ENCODE measurements at places on chromosomes 2 and 18. TPM values are rescaled to one million over a fixed set of nuclear protein-coding genes. Genes with fewer than 3 reads are reported as not detected.

- no peak for DNase-seq
Observed at GRCh38 chr2:11904029-11904428, 157.6 kb downstream of the LPIN1 start.

DNA sequence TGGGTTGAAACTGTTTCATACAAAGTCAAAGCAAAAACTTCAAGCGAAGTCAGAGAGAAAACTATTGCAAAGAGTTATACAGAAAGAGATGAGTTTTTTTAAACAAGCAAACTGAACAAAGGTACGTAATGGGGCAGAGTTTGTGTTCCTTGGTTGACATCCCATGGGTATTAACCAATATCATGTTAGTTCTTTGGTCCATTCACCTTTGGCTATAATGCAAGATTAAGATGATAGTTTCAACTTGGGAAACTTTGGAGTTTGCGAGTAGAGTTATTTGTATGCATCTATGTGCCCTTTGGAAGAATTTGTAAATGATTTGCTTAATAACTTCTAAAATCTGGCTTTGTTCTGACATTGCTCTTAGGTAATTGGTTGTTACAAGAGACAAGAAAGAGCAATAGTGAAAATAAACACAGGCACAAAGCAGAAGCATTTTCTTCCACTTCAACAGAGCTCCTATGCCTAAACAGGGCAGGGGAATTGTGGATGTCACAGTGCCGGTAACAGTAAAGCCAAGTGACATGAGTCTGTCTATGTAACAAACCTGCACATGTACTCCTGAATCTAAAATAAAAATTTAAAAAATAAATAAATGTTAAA lies 936.1 kb downstream of the SUCLG1 start:
- no peak for DNase-seq

DNA sequence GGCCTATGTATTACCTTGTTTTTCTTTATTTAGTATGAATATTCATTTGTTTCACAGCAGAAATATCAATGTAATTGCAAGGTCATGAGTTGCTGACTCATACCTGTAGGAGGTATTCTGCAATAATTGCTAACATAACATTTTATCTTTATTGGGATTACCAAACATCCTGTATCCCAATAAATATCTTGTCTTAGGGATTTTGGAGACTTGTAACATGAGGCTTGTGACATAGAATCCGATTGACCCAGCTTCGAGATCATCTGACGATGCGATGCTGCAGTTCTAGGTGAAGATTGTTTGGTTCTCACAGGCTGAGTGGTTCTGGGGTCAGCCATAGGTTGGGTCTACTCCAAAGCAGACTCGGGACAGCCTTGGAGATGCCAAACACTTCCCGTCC lies 133.4 kb upstream of the RND3 start:
- no peak for DNase-seq

PLA2R1 gene
- total RNA-seq = 1.3 TPM

ITGA4 gene
- 3.4 TPM for total RNA-seq

VIL1 gene
- total RNA-seq = 15.3 TPM

DNA sequence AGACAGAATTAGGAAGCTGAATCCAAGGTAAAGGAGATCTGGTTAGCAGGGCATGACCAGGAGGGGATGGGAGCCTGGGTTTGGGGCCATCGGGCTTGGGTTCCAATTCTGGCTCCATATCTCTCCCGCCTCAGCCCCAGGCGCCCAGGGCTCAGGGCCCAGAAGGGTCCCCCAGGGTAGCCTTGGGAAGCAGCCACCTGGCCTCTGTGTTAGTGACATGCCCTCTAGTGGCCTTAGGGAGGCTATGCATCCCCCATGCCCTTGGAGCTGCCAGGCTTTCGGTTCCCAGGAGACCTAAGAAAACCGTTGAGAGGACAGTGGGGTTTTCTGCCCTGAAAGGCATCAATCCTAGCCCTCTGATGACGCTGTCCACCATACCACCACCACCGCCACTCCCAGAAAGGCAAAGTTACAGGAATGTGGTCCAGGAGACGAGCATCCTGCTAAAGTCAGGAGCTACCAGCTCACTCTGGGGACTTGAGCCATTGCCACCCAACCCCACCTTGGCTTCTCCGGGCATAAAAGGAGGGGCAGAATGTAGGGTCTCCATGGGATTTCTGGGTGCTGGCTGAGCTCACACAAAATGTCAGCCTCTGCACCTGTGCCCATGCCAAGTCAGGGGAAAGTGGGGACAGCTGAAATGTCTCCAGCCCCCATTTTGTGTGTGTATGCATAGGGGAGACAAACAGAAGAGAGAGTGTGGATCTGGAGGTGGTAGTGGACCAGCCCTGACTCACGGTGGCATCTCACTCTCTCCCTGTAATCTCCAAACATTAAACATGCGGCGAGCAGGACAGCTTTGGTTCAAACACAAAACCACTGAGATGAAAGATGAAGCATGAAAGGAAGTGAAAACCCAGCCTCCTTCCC lies 56.5 kb downstream of the EMX1 start:
- peak; percentile 71 for DNase-seq

G6PC2 gene
- 35.3 TPM for total RNA-seq

DNA sequence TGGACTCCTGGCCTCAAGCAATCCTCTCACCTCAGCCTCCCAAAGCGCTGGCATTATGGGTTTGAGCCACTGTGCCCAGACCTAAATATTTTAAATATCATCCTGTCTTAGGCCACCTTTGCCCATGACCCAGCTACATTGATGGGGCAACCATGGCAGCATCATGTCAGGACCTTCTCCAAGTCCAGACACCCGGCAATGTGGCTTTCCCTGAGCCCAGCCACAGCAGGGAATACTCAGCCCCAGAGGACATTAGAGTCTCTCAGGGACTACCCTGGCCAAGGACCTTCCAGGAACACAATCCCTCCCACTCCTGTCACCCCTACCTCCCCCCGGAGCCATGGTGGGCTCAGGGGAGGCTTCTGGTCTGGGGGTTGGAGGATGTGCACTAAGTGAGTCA lies 72.8 kb downstream of the SMAD7 start:
- no peak for DNase-seq

ARHGAP15 gene
- total RNA-seq = 1.3 TPM

DNA sequence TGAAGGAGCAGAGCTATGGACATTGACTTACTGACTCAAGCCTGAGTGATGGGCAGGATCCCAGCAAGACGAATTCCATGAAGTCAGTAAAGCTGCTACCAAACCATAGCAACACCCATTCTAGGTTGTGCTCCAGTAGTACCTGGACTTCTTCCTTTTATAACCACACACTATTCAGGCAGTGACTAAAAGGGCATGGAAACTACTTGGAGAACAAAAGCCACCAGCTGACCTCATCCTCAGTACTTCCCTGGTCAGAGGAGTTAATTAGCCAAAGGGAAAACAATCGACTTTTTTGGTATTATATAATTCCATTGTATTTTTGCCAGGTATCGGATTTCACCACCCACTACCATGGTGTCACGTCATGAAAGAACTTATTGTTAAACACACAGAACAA lies 237.1 kb downstream of the TTC32 start:
- DNase-seq = no peak

SCN7A gene
- 8.6 TPM for total RNA-seq

DNA sequence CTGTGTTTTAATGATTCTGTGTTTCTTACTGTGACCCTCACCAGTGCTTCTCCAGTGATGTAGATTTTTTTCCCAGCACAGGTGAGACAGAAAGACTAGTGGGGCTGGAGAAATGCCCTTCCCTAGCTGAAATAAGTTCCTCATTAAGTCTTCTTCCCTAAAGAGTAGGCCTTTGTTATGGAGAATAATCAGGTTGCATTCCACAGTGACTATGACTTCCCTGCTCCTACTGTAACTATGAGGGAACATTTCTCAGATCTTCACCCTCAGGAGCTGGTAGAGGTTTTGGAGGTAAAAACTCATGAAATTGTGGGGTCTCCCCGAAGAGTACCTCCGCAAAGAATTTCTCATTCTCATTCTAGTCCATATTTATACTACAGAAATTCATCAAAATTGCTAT lies 286.2 kb downstream of the GRB14 start:
- no peak for DNase-seq

DNA sequence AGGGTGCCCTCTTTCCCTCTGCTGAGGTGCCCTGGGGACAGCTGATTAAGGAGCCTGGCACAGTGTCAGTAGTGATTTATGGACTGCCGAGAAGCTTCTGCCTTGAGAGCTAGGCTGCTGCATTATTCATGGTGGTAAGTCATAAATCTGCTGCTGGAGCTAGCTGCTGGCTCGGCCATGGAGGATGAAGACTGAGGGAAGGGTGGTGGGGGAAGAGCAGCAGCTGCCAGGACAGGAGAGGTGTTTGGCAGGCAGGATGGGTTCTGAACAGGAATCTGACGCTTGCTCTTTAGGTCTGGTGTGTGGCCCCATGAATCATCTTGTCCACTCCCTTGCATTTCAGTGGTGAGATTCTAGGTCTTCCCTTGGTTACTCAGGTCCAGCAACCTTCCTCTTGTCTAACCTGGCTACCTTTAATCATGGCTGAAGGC lies 296.3 kb downstream of the DYSF start:
- DNase-seq = no peak

STEAP3 gene
- 18.9 TPM for total RNA-seq

- DNase-seq = no peak
Observed at GRCh38 chr2:146721486-146721885, 1123.3 kb upstream of the ACVR2A start.

DNA sequence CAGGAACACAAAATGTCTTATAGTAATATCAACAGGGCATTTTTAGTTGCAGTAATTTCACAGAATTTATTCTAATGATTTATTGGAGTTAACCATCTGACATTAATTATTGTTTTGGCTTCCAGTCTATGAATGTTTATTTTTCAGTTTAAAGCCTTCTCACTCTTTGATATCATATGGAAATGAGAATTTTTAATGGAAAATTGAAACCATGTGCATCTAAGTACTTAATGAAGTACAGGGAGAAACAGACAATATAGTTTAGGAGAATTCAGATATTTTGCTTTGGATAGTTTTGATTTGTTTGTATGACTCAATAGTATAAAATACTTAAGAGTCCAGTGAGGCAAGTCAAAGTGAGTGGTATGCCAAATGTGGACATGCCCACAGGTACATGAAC lies 126.1 kb downstream of the OLA1 start:
- DNase-seq = no peak

UGT1A7 gene
- not detected for total RNA-seq

DNA sequence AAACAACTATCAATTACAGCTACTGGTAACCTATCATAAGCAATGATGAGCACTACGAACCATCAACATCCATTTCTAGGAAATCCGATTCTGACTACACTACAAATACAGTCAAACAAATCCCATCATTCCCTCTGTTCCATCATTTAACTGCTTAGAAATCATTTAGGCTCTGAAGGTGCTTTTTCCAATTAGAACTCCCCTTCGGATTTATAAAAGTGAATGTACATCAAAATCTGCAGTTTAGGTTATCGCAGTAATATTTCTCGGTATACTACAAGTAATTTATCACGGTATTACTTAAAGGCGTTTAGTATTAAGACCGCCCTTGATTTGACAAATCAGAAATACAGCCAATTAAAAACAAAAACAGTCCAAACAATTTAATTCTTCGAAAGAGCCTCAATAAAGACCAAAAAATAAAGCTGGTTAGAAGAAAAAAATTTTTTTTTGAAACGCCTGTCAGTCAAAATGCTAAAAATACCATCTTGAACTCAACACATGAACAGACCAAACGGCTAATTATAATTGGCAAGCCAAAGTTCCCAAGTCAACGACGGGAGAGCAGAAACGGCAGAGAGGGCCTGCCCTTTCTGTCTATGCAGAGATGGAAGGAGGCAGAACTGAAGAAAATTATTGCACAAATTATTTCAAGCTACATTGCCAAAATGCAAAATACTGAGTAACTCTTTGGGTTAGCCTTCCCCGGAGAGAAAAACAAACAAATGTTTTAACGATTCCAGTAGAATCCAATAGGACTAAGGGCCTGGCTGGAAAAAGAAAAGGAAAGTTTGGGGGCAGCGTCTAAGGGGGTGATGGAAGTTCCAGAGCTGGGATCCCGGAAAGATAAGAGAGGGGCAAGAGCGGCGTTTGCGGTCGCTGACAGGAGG lies 1.2 kb downstream of the VPS54 start:
- peak; percentile 38 for DNase-seq

DNA sequence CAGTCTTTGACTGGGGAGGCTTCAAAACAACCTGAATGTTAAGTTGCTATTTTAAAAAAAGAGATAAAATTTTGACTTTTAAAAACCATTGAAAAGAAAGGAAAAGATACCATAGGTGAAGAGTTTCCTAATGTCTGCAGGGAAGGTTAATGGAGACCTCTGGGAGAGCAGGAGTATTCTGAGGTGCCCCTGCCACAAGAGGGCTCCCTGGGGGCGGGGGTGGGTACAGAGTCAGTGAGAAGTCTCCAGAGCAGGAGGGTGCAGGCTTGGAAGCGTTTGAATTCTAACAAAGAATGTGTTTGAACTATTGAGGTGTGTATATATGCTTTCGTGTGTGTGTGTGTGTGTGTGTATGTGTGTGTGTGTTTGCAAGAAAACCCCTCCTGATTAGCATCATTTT lies 46.7 kb upstream of the ST6GAL2 start:
- no peak for DNase-seq

GRCh38 chr2:112724591-112725525 lies 4.0 kb downstream of the NT5DC4 start:
- no peak for DNase-seq

DNA sequence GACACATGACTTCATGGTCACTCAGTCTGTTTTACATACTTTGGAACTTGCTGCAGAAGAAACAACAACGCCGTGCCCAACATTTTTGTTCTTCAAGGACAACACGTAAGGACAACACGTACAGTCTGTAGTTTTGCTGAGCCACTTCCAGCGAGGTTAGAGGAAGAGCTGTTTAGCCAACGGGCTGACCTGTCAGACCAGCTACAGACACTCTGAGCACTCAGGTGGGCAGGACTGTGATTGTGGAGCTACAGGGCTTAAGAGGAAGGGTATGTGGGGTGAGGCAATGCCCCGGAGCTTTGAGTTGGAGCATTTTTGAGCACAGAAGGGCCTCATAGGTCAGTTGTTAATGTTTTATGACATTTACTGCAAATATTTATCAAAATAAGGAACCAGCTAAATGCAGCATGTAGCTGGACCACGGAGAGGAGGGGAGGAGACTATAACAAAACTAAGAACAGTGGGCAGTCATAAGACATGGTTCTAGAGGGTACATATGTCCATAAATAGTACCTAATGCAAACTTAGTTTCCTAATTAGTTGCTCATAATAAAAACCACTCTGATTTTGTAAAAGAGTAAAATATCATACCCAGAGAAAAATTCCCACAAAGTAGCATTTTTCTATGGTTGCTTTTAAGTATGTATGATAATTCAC lies 26.3 kb upstream of the NPC1 start:
- DNase-seq = no peak

GRCh38 chr2:222799262-222799918 lies 61.4 kb upstream of the ACSL3 start:
- DNase-seq = no peak

DNA sequence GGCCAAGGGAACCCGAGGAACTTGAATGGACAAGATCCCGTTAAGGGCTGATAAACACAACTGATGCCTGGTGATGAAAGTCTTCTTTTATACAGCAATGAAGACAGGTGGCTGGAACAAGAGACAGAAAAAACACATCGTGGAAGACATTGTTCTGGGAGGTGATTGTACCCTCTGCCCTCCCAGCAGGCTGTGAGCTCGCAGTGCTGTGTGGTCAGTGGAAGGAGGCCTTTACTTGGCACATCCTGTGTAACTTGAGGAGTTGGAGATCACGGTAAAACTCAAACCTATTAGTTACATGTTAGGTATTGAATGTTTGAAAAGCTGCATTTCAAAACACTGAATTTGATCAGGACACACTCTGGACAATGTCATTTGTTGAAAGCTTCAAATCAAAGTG lies 249.9 kb upstream of the EPAS1 start:
- DNase-seq = no peak

Data from body of pancreas (tissue), 4 donors.